ENCODE measurements at places on chromosomes 2 and 18. TPM values are rescaled to one million over a fixed set of nuclear protein-coding genes. Genes with fewer than 3 reads are reported as not detected.

DNA sequence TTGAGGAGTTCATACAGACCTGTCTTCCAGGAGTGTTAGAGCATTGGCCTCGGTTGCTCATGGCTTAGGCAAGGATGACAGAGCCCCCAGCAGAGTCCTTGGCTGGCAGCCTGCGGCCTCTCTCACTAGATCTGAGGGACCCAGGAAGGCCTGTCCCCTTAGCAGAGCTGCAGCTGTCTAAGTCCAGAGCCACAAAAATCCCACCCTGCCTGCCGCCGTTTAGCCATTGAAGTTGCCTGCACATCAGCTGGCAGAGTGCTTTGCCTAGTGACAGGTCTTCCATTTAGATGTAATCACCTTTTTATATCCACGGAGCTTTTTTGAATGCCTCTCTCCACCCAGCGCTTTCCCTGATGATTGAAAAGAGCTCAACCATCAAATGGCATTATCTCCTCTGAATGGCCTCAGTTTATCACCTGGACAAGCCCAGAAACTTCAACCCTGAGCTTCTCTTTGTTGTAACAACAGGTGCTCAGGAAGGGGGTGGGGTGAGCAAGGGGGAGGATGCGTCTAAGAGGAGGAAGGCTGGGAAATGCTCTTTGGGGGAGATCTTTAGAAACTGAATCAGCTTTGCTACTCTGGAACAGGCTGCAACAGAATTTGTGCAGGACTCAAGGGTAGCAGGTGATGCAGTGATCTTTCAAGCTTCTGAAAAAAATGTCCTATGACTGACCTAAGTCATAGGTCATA lies 71.9 kb downstream of the TNP1 start:
- DNase-seq: no peak

DNA sequence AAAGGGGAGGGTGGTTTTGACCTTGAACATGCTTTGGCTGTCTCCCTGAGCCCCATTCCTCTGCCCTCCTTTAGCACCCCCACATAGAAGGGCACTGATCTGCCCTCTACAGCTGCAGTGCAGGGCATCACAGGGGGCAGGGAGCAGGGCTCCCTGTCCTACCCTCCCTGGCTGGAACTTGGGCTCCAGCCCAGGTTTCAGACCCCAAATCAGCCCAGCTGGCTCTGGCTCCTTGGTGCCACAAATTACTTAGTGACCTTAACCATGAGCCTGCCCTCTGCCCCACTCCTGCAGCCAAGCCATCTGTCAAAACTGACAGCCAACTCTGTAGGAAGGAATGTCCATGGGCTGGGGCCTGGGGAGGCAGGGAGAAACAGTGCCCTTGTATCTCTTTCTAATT lies 105.6 kb downstream of the MAPK4 start:
- DNase-seq: no peak

CNDP1 gene
- not detected for total RNA-seq

DNA sequence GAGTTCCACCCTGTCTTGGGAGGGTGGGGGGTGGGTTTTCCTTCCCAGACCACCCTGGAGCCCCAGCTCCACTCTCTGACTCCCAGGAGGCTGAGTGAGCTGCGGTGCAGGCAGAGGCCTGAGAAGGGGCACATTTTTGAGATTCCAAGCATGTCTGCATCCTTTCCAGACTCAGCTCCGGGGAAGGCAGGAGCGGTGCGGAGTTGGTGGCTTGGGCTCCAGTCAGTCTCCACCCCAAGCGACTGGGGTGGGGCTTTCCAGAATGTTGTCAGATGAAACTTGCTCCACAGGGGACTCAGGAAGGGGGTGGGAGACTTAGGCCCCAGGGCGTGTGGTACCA lies 44.2 kb upstream of the HS6ST1 start:
- DNase-seq: peak; percentile 69

GRCh38 chr2:190996947-190997346 lies 17.0 kb downstream of the STAT1 start:
- DNase-seq: no peak

- no peak for DNase-seq
These were observed 143.6 kb upstream of the GLI2 start for GRCh38 chr2:120592084-120592483.

GRCh38 chr2:237421542-237422116 lies 7.7 kb upstream of the COL6A3 start:
- DNase-seq: peak; percentile 78

DNA sequence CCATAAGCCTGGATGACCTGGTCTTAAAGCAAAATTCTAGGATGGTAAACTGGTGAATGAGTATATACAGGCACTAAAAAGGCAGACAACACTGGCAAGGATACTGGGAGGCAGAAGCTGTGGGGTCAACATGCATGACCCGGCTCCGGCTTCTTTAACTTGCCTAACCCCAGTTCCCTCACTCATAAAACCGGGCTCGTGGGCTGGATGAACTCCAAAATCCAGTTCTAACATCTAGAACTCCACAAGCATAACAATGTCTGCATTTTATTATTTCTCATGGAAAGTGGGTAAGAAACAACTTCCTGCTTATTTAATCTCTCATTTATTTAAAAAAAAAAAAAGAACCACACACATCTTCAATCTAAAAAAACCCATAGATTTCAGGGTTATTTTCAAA lies 57.3 kb downstream of the FARSB start:
- DNase-seq: no peak
